H7 (cell line): ENCODE measurements at places on chromosomes 13 and 19.

DNA sequence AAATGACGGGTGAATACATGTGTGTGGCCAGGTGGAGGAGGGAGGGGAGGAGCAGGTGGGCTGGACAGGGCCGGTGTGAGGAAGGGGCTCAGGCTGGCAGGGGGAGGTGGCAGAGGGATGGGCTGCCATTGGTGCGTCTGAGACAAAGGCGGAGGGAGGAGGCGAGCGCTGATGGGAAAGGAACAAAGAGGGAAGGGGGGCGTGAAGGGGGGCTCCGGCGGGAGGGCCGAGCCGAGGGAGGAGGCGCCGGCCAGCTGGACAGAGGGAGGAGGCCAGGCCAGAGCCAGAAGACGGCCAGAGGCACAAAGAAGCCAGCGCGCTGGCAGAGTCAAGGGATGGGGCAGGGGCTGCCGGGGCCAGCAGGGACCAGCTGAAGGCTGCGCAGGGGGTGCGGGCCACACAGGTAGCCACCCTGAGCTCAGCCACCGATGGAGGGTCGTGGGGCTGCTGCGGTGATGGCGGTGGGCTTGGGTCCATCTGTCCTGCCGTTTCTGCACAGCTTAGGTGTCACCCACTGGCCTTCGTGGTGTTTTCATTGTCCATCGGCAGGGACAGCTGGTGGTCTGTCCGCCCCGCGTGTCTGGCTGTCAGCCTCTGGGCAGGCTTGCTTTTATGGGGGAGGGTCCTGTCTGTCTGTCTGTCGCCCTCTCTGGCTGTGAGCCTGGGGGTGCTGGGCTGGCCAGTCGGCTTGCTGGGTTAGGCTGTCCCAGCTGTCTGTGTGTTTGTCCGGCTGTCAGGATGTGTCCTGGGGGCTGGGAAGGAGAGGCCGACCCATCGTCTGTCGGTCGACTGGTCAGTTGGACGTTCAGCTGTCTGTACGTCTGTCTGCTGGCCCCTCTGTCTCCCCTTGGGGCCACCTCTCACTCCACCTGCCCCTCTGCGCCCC lies 2.2 kb downstream of the APC2 start:
- DNase-seq, result peak; percentile 93

DNA sequence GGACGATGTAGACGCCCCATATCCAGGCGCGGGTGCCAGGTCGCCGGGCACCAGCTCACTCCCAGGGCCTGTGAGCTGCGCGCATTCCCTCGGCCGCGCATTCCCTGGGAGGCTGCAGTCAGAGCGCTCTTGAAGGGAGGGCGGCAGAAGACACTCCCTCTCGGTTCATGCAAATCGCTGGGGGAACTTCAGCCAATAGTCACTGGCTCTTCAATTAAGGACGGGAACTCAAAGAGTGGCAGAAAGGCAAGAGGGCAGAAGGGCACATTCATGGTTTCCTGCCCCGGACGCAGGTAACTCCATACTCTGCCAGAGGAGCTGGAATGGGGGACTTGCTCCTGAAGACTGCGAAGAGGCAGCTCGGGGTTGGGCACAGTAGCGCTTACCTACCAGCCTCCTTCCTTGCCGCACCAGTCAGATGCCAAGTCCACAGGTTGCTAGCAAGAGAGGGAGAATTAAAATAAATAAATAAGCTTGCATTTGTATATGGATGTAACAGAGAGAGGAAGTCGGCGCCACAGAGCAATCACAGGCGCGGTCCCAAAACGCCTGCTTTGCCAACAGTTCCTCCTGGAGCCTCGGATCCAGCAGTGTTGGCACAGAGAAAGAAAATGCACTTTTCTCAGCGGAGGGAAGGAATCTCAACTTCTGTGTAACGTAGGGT lies 459 bp downstream of the PCDH20 start:
- peak; percentile 79 for DNase-seq

- DNase-seq, result no peak
These were observed 26.4 kb upstream of the ADGRE2 start for GRCh38 chr19:14804765-14805164.

GRCh38 chr13:29954082-29955028 lies 103.9 kb upstream of the UBL3 start:
- no peak for DNase-seq

DNA sequence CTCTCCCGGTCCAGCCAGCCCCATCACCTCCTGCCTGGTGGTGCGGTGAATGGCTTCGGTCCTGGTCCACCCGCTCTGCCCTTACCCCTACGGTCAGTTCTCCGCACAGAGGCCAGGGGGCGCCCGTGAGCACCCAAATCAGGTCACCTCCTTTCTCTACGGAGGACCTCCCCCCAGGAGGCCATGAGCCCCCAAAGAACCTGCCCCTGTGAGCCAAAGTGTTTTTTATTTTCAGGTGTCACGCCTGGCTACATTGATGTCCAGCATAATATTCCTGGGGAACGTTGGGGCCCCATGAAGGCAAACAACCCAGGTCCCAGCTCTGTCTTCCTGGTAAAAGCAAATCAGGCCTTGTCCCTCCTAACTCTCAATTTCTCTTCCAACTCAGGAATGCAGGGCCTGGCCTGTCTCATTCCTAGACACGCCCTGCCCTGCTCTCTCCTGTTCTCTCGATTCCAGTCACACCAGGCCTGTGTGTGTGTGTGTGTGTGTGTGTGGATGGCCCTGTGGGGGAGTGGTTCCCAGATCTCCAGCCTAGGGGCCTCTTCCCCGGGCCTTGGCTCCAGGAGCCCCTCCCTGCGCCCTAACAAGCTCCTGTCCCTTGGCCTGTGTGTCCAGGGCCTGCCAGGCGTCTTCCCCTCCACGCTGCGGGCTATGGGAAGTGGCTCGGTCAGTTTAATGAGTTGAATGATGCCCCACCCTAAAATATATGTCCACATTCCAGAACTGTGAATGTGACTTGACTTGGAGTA lies 9.7 kb upstream of the GIPC1 start:
- peak; percentile 95 for DNase-seq

DNA sequence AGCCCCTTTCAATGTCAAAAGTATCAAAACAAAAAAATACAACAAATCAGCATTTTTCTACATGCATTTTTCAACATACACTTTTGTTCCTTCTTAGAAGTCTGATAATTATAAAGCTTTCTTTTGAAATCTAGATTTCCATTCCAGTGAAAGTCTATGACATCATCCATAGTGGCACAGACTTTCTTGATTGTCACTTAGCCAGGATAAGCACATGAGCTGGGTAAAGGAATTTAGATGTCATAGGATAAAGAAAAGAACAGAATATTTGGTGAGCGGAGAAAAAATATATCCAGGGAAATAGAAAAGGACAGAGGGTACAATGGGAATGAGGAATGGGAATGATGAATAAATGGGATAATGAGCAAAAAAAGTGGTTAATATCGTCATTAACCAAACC lies 15.1 kb upstream of the TRPC4 start:
- DNase-seq, result no peak

- DNase-seq, result no peak
These were observed 31.6 kb upstream of the METTL21C start for GRCh38 chr13:102726430-102726829.

GRCh38 chr19:15544283-15544682 lies 36.0 kb downstream of the CYP4F22 start:
- no peak for DNase-seq

DNA sequence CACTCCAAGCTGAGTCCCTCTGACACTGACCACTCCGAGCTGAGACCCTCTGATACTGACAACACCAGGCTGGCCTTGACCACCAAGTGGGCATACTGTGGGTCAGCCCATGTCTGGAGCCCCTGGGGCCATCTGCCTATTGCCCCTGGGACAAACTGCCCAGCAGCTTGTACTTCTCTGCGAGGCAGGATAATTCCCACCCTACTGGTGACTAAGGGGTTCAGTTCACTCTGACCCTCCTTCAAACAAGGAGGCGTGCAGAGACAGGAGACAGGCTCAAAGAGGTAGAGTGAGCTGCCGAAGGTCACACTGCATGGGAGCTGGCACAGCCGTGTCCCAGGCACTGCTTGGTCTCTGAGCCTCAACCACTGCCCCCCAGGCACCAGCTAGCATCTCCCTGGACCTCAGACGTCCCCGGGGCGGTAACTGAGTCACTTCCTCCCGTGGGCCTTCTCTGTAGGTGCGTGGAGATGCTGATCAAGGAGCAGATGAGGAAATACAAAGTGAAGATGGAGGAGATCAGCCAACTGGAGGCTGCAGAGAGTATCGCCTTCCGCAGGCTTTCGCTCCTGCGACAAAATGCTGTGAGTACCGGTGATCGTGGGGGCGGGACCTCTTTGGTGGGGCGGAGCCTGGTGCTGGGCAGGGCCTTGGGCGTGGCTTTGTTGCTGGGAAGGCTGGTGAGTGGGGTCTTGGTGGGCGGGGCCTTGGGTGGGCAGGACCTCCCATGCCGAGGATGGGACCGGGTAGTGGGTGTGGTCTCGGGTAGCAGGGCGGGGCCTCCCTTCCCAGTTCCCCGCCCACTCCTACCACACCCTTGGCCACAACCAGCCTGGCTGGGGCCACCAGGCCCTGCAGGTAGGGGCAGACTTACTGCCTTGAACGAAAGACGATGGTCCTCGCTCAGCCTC lies 5.8 kb upstream of the USE1 start:
- peak; percentile 100 for DNase-seq

DNA sequence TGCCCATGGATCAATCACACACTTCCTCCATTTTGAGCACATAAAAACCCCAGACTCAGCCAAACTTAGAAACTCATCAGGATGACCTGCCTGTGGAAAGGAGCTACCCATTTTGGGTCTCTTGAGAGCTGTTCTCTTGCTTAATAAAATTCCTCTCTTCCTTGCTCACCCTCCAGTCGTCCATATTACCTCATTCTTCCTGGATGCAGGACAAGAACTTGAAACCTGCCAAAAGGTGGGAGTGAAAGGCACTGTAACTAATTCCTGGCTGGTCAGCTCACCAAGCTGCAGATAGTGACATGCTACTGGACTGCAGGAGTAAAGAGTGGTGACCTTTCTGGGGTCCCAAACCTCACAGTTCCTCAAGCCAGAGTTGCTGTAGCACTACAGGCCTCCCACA lies 20.2 kb downstream of the LIG4 start:
- DNase-seq, result no peak

DNA sequence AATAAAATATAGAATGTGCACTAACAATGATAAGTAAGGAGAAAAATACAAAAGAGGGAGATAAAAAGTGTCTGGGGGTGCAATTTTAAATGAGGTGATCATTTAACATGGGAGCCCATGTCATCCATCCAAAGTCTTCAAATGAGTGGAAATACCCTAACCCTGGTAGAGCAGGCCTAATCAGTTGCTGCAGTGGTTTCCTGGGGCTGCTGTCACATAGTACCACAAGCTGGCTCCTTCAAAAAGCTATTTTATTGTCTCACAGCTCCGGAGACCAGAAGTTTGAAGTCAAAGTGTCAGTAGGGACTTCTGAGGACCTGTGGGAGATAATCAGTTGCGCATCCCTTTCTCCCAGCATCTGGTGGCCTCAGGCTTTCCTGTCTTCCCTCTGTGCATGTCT lies 717.9 kb downstream of the DIAPH3 start:
- no peak for DNase-seq

DNA sequence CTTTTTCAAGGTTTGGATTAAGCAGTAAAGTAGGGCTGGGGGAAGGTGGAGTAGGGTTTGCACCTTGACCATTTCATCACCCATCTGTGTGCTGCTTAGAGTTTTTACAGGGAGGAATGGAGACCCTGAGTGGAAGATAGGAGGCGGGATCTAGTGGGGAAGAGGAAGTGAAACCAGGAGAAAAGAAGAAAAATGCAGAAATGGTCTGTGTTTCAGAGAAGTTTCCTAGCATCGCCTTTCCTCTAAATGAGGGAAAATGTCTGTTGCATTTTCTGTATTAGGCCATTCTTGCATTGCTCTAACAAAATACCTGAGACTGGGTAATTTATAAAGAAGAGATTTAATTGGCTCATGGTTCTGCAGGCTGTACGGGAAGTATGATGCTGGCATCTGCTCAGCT lies 64.1 kb downstream of the TPT1 start:
- DNase-seq, result no peak

- DNase-seq, result no peak
These were observed 2.0 kb downstream of the LRCH1 start for GRCh38 chr13:46554951-46555350.

DNA sequence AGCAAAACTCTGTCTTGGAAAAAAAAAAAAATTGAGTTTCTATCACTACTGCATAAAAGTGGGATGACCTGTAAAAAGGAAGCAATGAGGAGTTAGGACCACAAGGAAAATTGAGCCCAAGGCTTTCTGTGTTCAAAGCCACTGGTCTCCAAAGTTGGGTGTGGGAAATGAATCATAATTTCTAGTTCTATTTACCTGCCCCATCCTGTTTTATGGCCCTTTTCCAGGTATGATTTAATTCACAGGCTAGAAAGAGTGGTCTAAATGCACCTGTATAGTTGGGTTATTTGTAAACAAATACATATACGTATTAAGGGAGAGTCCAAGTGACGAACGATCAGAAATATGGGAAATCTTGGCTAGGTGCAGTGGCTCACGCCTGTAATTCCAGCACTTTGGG lies 5.9 kb upstream of the DCAF15 start:
- no peak for DNase-seq
